Subcutaneous preadipocyte (primary cell): ENCODE measurements at places on chromosomes 12 and 14. TPM values are rescaled to one million over a fixed set of nuclear protein-coding genes. Genes with fewer than 3 reads are reported as not detected.

LRTM2 gene
- total RNA-seq, result not detected in 2 replicates

LRRC9 gene
- total RNA-seq, result under 0.01 TPM in 1 of 2 replicates, not detected in the other

CLEC2B gene
- total RNA-seq, result 32.1 and 53.6 TPM in 2 replicates

CHPT1 gene
- total RNA-seq, result 25.7 and 33.2 TPM in 2 replicates

MGST1 gene
- 206 and 293 TPM in 2 replicates for total RNA-seq

PRPF40B gene
- total RNA-seq, result 8.1 and 9.8 TPM in 2 replicates

AKAP5 gene
- total RNA-seq, result under 0.01 and 0.20 TPM in 2 replicates

RPS6KA5 gene
- total RNA-seq, result 0.37 and 0.78 TPM in 2 replicates

TRPV4 gene
- 0.59 and 1.1 TPM in 2 replicates for total RNA-seq

SETD1B gene
- total RNA-seq, result 3.7 and 4.7 TPM in 2 replicates

DDX11 gene
- 18.7 and 33.4 TPM in 2 replicates for total RNA-seq

PROX2 gene
- total RNA-seq, result not detected in 2 replicates

SLC10A1 gene
- not detected in 2 replicates for total RNA-seq
